Retinal pigment epithelial cell (primary cell): ENCODE measurements at places on chromosomes 11 and 22.

DNA sequence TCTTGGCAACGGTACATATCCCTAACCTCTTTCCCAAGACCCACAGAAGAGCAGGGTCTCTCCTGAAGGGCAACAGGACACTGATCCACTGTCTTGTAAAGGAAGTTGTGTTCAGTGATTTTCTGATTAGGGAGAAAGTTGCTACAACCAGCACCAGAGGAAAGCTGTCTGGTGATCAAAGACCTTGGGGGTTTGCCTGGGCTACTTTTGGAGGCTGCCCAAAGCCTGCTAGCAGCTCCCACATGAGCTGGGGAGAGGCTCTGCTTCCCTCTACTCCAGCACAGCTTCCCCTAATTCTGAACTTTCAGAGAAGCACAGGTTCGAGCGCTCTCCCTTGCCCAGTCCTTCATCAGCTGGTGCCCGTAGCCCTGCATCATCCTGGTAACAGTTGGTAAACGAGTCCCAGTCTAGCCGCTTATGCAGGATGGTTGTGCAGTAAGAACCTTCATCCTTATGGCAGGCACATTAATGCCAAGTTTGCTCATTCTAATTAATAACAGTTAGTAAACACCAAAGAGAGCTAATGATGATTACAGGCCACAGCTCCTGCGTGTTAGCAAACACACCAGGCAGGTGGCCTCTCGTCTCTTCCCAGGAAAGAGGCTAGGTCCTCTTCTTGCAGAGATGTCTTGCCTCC, 173.1 kb downstream of the NTM start:
- no peak for DNase-seq

GRCh38 chr11:8694137-8694536, 11.5 kb downstream of the RPL27A start:
- DNase-seq = peak; percentile 61

DNA sequence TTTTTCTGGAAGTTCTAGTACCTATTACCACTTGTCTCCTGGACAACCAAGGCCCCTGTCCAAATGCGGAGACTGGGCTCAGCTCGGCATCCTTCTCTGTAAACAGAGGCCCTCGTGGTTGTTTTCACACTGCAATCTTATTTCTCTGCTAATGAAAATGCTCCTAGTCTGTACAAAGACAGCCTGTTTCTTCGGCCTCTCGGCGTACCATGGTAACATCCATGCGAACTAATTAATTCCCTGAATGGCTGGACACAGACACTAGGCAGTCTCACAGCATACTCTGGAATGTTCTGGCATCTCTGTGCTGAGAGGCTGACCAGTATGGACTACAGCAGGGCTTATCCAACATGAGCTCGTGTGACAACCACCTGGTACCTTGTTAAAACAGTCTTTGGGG, 5.7 kb downstream of the POLR3H start:
- no peak for DNase-seq

GRCh38 chr11:68263444-68264035, 8.2 kb downstream of the C11orf24 start:
- DNase-seq = no peak

GRCh38 chr22:37618674-37619073, 10.0 kb downstream of the GGA1 start:
- no peak for DNase-seq

- no peak for DNase-seq
Measured at GRCh38 chr22:32486656-32487390, 12.2 kb downstream of the FBXO7 start.

DNA sequence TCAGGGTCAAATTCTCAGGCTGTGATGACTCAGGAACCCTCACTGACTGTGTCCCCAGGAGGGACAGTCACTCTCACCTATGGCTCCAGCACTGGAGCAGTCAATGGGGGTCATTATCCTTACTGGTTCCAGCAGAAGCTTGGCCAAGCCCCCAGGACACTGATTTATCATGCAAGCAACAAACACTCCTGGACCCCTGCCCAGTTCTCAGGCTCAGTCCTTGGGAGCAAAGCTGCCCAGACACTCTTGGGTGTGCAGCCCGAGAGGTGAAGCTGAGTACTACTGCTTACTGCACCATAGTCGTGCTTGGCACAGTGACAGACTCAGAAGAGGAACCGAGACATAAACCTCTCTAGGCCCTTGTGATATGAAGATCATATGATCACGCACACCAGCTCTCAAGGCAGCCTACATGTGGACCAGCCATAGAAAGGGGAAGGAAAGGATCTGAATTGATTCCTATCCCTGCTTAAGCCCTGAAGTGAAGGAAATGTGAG, 58.2 kb downstream of the ZNF280B start:
- no peak for DNase-seq

GRCh38 chr11:35247863-35248262, 108.9 kb downstream of the CD44 start:
- DNase-seq = no peak

DNA sequence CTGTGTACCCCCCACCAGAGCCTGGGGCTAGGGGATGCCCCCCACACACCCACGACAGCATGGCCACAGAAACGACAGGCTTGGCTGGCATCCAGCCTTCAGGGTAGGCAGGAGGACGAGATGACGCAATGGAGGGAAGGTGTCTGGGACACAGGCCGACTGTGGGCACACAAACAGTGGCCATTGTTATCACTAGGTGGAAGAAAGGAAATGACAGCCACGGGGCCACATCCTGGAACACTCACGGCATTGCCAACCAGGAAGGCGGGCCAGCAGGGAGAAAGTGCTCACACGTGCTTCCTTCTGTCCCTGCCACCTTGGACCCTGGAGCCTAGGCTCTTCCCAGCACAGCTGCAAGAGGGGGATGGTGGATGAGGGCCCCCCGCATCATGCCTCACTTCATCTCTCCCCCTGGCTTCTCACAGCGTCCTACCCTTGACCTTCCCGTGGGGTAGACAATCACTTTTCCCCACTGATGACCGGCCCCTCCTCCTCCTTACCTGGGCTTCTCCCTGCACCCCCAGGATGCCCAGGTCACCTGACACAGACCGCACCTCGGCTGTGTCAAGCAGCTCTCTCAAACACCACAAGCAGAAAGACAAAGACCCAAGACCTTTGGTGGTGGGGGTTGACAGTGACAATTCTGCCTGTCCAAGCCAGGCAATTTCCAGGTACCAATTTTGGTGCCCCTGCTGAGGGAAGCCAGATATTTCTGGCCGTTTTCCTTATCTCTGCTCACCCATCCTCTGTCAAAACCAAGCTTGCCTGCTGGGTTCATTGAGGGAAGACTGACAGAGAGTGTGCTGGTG, 8.6 kb downstream of the PLA2G6 start:
- no peak for DNase-seq

- DNase-seq = no peak
Measured at GRCh38 chr11:11987503-11988022, 20.9 kb downstream of the DKK3 start.

DNA sequence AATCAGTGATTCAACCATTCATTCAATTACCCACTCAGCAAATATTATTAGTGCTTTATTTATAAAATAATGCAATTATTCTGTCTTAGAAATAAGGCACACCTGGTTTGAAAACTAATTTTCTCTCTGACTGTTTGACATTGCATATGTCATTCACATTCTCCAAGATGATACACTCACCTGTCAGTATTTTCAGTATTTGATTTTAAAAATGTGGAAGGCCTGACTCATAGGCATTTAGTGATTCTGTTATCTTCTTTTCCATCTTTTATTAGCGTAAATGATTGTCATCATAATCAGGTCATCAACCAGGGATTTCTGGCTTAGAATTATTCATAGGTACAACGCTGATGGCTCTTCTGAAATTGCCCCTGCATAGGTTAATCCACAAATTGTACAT, 480.9 kb downstream of the CNTN5 start:
- DNase-seq = no peak

DNA sequence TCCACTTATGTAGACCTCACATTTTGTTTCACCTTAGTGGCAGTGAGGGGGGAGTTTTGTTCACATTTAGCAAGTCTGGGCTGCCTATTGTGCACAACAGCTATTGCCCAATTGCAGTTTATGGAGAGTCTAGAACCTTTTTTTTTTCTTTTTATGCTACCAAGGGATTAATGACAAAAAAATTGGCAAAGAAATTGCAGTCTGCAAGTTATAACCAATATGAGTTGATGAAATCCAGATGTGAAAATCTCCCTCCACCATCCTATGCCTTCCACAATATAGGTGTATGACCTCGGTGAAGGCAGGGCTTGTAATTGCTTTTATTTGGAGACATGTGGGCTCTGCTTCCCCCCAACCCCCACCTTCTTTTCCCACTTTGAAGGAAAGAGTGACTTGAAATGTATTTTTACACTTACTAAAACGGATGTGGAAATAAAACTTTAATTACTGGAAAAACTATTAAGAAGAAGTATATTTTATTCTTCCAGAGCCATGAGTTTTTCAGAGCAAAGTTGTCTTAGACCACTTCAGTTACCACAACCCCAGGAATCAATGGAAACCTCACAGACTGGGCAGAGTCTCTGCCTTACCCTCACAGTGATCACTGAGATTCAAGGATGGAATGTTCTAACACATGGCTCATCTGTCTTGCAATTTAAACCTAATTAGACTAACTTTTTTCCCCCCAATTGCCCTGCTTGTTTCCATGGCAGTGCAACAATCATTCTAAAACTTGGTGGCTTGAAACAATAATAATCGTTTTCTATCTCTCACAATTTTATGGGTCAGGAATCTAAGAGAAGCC, 120.8 kb upstream of the SLC5A12 start:
- DNase-seq = no peak

DNA sequence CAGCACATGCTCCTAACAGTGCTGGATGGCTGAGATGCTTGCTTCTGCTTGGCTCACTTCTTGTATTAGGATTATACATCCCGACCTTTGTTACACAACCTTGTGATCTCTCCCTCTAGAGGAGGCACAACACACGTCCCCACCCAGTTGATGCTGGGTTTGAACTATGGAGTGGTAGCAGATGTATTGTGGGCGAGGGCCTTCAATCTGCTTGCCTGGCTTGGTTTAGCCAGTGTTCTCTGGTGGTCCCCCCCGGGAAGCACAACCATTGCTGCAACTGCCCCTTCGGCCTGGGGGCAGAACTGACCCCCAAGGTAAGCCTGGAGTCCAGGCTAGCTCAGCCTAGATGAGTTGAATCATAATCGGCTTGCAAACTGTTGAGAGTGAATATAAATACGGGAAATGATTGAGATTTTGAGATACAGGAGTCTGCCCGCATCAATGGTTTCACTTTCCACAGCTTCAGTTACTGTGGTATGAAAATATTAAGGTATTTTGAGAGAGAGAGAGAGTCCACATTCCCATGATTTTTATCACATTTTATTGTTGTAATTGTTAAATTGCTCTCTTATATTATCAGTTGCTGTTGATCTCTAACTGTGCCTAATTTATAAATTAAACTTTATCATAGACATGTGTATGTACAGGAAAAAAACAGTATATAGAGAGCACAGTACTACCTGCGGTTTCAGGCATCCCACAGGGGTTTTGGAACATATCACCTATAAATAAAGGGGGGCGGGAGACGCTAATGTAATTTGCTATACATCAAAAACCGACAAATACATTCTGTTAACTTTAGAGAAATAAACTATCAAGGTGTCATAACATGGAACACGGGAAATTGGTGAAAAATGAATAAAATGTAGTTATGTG, 482.0 kb upstream of the B3GAT1 start:
- no peak for DNase-seq
